Kidney epithelial cell (primary cell): ENCODE measurements at places on chromosomes 7 and 10.

DNA sequence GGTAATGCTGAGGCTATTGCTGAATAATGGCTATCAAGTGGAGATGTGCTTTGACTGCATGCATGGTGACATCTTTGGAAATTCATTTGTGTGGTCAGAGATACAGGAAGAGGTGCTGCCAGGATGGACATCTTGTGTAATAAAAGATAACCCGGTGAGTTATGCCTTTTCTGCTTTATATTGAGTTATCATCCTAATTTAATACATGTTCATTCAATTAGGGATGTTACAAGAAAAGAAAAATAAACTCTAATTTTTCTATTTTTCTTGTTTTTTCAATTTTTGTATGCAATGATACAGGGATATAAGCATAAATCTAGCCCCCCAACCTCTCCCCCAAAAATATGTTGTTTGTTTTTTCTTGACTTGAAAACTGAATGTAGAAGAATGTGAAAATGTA, 26.4 kb upstream of the LMOD2 start:
- DNase-seq: no peak

DNA sequence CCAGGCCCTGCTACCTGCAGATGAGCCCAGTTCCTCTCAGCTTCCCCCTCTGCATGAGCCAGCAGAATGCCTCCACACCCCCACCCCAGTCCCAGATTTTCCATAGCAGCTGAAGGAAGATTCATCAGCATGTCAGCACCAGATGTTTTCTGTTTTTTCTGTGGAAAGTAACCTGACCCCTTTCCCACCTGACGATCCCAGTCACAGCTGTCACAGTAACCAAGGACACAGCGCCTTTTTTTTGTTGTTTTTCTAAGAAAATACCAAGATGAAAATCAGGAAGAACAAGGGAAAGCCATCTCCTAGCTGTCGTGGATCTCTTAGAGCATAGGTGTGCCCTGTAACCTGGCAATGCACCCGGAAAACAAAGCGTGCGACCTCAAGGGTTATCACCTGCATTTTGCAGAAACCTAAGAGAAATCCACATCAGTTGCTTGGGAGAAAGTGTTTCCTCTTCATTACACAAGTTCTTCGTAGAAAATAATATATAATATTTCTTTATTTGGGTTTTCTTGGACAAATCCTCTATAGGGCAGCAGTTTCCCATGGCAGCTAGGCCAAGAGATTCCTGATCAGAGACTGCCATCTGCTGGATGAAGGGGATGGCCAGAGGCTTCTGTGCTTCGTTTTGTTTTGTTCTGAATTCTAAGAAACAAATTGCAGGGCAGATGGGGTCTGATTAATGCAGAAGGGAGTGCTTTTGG, 401.9 kb downstream of the TNS3 start:
- DNase-seq: no peak

DNA sequence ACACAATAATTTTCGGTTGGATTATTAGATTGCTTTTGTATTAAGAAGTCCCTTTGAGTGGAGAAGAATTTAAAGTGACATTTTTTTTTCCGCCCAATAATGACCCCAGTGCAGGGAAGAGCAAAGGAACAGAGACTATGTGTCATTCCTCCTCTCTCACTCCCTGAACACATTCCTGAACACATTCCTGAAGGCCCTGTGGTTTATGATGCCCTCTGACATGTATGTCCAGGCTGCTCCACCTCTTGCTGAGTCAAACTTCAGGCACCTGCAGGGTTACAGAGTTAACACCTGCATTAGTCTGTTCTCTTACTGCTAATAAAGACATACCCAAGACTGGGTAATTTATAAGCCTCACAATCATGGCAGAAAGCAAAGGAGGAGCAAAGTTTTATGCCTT, 704.0 kb upstream of the LRRN3 start:
- DNase-seq: peak; percentile 95

DNA sequence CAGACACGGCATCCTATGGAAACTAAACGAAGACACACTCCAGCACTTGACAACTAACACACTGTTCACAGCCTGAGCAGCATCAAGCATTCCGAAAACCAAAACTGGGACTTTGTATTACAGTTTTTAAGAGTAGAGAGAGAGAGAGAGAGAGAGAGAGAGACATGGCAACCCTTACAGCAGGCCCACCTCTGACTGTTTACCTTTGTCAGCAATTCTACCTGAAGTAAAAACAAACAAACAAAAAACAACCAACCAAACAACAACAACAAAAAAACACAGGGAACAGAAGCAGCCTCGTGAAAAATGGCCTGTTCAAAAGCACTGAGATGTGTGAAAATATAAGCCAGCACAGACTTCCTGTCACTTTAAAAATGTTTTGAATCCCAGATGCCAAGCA, 118.0 kb downstream of the SPAG6 start:
- DNase-seq: no peak

DNA sequence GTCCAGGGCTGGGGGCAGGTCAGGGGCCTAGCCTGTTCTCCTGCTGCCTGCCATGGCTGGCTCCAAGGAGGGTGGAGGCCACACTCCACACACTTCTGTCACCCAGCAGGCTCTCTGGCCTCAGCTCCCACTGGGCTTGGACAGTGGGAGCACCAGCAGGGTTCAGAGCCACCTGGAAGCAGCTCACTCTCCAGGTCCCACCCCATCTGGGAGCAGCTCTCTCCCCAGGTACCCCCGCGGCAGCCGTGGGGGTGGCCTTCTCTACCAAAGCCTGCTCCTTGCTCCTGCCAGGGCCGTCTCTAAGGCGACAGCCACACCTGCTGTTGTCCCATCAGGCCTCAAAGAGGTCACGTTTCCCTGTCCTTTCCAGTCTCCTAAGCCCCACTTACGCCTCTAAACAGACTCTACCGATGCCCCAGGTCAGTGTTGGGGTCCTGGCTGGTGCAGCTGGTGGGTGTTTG, 142.5 kb upstream of the RET start:
- DNase-seq: no peak

GRCh38 chr7:154874409-154875113, 128.4 kb downstream of the PAXIP1 start:
- DNase-seq: no peak

DNA sequence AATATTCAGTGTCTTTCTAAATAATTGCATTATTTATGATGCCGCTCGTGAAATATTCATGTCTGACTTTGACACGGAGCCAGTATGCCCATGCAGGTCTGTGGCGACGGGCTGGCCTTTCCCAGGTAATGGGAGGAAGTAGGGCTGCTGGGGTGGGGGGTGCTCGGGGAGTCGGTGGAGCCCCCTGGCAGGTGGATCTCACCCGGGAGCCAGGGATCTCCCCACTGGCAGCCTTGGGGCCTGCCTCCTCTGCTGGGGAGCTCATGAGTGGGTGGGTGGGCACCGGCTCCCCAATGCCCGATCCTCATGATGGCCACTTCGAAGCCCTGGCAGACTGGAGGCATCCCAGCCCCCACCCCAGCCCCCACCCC, 52.8 kb downstream of the PWWP2B start:
- no peak for DNase-seq

- DNase-seq: no peak
Measured at GRCh38 chr10:18145652-18146051, 5.4 kb downstream of the CACNB2 start.

DNA sequence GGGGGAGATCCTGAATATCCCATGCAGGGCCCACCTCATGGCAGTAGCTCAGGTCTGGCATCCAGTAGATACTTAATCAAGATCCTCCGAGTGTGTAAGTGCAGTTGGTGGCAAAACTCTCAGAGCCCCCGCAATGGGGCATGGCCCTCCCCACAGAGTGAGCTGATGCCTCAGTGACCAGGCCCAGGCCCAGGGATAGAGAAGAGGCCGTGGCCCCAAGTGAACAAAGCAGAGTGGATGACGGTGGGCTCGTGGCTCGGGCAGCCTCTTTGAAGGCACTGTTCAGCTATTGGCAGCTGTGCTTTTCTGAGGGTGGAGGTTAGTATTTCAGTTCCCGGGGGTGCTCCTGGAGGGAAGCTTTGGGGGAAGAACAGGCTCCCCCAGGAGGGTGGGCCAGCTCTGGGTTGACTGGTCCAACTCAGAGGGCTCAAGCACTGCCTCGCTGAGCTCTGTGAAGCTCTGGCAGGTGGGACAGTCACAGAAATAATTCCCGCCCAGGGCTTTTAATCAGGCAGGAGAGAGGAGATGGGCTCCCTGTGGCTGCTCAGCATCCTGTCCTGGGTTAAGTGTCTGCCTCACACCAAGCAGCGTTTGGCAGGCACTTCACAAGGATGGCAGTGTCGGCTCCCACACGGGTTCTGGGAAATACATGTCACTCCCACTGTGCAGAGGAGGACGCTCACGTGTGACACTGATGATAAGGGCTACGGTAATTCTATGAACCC, 583.6 kb downstream of the TCERG1L start:
- DNase-seq: no peak

- DNase-seq: no peak
Measured at GRCh38 chr7:97457054-97457453, 274.8 kb upstream of the TAC1 start.

DNA sequence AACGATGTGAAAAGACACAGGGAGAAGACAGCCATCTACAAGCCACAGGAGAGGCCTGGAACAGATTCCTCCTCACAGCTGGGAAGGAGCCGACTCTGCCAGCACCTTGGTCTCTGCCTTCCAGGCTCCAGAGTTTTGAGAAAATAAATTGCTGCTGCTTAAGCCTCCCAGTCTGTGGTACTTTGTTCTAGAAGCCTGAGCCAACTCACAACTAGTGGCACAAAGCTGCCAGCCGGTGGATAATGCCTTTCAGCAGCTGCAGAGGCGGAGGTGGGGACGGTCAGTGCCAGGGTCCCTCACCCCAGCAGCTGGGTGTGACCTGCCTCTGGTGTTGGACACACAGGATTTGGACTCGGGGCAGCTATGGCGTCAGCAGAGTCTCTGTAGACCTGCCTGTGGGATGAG, 255.4 kb upstream of the PITRM1 start:
- DNase-seq: no peak

- no peak for DNase-seq
Measured at GRCh38 chr7:24959735-24960485, 20.1 kb downstream of the OSBPL3 start.
